Hematopoietic multipotent progenitor cell treated with erythropoietin and hydrocortisone succinate and interleukin-3 and kit ligand, for 4 days (in vitro differentiated cells): ENCODE measurements at places on chromosomes 1 and 21.

GRCh38 chr1:28031173-28031572 is 57.2 kb downstream of the EYA3 start:
- DNase-seq = no peak

GRCh38 chr1:28934676-28935075 is 20.3 kb downstream of the EPB41 start:
- DNase-seq = no peak

DNA sequence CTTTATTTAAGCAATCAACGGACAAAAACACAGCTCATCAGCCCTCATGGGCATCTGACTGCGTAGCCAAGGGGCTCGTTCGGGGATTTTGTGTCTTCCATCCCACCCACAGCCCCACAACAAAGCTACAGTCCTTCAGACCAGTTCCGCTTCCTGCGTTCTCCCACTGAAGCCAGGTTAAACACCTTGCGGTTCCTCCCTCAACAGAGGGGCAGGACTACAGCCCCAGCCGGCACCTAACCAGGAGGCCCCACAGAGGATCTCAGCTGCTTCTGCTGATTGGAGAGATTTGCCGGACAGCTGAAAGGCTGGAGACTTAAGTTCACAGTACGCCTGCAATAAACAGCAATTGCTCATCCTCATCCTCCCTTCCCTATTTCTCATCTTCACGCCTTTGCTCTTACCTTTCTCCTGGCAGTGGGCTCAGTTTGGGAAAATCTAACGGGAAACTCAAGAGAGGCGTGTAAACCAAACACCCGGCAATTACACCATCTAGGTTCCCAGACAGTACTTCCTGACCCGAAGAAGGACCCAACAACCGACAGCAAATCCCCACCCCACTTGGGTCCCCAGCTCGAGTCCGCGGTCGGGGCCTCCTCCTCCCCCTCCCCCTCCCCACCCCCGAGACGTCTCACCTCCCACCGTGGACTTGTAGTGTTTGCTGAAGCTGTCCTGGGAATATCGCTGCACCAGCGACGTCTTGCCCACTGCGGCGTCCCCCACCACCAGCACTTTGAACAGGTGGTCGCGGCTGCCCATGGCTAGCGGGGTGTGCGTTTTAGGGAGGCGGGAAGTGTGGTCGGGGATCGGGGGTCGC is 876 bp downstream of the RAB29 start:
- DNase-seq = peak; percentile 21

- DNase-seq = no peak
Observed at GRCh38 chr1:206512058-206512850, 4.9 kb downstream of the RASSF5 start.

- DNase-seq = no peak
Observed at GRCh38 chr1:50371749-50372148, 51.5 kb downstream of the DMRTA2 start.

- DNase-seq = no peak
Observed at GRCh38 chr1:107549152-107549810, 408.4 kb downstream of the NTNG1 start.

DNA sequence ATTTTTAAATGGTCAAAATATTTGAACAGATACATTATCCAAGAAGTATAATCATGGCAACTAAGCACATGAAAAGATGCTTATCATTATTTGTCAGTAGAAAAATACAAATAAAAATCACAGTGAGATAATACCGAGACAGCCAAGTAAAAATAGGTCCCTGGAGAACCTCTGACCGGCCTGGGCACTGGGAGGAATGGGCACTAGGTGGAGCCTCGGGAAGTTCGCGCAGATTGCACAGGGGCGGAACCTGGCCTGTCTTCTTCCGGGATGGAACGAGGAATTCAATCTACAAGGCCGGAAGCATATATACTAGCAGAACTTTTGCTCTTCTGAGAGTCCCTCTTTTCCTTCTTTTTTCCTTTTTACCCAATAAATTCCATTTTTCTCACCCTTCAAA is 148.5 kb upstream of the CHRM3 start:
- no peak for DNase-seq

DNA sequence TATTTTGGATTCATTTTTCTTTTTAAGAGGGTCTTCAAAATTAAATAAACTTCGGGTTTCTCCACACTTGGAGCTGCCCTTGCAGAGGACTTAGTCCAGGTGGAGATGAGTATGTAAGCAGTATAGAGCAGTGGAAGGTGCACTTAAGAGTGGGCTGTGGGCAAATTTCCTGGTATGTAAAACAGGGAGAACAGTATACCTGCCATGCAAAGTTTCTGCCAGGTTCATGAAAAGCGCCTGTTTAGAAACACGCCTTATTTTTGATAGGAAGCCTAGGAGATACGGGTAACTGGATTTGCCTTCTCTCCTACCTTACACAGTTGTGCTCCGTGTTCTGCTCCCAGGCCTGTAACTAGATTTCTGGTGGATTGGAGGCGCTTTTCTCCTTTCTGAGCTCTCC is 1.2 kb downstream of the KDM4A start:
- no peak for DNase-seq

- no peak for DNase-seq
Observed at GRCh38 chr1:228994676-228995594, 259.7 kb downstream of the RHOU start.

DNA sequence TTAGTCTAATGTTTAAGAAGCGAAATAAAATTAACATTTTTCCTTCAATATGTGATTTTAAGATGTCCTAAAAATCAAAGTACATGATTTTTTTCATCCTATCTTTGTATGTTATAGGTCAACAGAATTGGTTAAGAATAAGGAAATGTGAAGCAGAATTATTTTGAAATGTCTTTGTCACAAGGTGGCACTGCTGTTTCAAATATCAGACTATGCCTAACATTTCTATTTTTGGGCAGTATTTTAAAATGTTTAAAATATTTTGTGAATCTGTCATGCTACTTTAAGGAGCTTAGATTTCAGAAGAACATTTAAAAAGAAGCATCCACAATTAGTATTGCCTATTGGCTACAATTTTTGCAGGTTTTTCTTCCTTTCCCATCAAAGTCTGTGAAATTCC is 38.7 kb downstream of the AMY1C start:
- DNase-seq = peak; percentile 32

GRCh38 chr21:15134701-15135470 is 70.1 kb upstream of the NRIP1 start:
- peak; percentile 92 for DNase-seq

- DNase-seq = peak; percentile 40
Observed at GRCh38 chr21:45405271-45405818, 380 bp downstream of the COL18A1 start.

GRCh38 chr1:8384088-8384487 is 66.2 kb downstream of the SLC45A1 start:
- DNase-seq = no peak

DNA sequence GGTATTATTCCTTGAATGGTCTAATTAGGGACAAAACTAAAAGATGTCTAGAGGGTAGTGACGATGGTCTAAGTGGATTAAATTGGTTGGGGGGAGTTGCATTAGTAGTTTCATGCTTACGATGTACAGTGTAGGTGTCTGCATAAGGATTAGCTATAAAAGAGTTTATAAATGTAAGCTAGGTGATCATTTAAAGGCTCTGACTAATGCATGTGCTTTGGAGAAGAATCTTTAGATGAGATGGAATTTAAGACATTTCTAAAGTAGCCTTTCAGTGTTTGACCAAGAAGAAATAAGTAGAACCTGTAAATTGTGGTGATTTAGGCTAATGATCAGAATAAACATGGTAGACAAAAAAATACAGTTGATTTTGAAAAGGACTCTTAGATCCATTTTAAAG is 7.4 kb downstream of the SYT14 start:
- DNase-seq = no peak

DNA sequence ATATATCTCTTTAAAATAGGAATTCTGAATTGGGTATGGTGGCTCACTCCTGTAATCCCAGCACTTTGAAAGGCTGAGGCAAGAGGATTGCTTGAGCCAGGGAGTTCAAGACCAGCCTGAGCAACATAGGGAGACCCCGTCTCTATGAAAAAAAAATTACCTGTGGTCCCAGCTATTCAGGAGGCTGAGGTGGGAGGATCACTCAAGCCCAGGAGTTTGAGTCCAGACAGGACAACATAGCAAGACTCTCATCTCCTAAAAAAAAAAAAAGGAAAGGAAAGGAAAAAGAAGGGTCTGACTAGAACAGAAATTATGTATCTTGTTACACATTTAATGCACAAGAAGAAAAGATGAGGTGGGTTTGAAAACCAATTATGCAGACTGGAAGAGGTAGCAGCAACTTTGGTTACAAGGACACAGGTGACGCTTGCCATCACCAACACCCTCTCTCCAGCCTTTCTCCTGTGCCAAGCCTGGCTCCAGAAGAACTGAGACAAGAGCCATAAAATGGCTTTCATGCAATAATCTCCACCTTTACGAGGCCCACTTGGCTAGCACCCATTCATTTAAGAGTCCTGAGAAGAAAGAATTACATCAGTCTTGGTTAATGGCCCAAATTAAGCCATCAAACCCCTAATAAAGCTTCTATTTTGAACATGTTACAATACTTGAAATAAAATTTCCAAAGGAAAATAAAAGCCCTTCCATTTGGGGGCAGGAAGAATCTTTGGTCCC is 4.8 kb upstream of the SELENBP1 start:
- DNase-seq = no peak

GRCh38 chr1:202648605-202649226 is 61.5 kb downstream of the SYT2 start:
- no peak for DNase-seq

GRCh38 chr21:42102991-42103390 is 31.9 kb downstream of the UMODL1 start:
- DNase-seq = no peak

- peak; percentile 36 for DNase-seq
Observed at GRCh38 chr1:169890761-169891538, 2.7 kb downstream of the SCYL3 start.

DNA sequence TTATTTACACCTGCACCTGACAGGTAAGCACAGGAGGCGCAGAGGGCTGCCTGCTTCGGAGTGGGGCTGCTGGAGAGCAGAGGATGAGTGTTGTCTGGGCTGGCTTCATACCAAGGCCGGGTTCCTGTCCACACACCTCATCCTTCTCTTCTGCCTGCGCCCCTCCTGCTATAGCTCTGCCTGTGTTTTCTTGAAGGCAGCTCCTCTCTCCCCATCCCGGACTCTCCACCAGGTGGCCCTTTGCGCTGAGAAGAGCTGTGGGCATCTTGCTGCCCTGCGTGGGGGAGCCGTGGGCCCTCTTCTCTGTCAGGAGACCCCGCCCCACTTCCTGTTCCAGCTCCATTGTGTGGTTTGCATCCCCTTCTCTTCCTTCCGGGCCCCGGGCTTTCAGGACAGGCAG is 35.0 kb downstream of the ARHGEF10L start:
- peak; percentile 8 for DNase-seq

DNA sequence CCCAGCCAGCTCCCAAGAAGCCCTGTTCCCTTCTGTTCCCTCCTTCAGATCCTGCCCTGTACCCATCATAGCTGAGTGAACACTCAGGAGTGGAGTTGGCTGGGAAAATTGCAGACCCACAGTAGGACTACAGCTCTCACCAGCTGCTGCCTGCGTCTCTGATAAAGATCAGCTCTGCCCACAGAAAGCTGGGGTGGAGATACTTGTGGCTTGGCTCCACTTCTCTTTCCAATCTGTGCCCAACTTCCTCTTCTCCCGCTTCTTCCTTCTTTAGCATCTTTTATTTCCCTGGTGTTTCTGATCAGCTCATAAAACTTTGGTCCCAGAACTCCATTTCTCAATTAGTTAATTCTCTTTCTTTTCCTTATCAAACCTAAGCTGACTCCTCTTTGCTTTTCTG is 5.5 kb upstream of the CD1A start:
- peak; percentile 54 for DNase-seq

DNA sequence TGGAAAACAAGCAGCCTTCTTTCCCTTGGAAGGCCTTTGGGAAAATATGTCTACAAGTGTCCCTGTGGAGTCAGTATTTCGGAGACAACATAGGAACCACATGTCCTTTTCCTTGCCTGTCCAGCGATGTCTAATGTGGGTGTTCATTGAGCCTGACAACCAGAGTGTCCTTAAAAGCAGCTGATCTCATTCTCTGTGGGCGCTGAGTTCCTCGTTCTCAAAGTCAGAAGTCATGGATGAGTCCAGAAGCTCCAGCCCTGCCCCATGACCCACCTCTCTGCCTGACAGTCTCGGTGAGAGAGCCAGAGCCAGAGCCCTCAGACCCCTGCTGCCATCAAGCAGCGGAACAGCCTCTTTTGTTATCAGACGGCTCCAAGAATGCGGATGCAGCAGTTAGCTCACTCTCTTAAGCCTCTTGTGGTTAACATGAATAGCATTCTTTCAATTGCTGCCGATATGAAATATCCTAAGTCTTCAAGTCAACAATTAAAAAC is 329.2 kb downstream of the TGFB2 start:
- peak; percentile 4 for DNase-seq

DNA sequence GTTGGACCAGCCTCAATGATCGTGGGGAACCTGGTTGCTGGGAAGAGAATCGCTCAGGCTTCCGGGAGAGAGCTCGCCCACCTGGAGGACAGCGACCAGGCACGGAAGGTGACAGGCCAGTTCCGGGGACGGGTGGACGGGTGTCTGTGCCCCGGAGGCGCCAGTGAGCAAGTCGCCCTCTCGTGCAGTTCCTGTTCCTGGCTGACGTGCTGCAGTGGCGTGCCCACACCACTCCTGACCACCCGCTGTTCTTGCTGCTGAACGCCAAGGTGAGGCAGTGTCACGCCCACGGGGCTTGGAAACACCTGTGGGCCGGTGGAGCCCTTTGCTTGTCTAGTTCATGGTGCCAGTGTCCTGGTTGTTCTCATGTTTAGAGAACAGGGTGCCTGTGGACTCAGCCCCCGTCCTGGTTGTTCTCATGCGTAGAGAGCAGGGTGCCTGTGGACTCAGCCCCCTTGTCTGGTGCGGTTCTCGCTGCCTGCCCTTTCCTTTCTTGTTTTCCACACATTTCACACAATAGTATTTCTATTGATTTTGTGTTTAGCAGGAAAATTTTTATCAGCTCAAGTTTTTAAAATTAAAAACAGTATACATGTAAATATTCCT is 53.1 kb downstream of the S100B start:
- DNase-seq = peak; percentile 83

DNA sequence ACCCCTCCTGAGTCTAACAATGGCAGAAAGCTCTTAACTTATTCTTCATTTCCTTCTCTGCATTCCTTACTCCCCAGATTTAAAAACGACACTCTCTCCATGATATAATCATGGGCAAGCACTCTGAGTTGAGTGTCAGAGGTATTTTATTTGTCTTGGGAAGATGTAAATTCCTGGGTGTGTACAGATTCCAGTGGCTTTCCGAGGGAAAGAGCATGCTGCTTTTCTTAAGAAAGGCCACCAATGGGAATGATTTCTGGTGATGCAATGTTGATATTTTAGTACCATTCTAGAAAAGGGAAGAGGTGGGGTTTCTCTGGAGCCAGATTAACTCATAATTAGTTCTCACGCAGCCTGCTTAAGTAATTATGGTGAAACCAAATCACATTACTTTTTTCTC is 47.8 kb upstream of the BTG3 start:
- no peak for DNase-seq
